Activated CD4-positive, alpha-beta T cell treated with anti-CD3 and anti-CD28 coated beads for 24 hours (primary cell): ENCODE measurements at places on chromosomes 6 and 20.

DNA sequence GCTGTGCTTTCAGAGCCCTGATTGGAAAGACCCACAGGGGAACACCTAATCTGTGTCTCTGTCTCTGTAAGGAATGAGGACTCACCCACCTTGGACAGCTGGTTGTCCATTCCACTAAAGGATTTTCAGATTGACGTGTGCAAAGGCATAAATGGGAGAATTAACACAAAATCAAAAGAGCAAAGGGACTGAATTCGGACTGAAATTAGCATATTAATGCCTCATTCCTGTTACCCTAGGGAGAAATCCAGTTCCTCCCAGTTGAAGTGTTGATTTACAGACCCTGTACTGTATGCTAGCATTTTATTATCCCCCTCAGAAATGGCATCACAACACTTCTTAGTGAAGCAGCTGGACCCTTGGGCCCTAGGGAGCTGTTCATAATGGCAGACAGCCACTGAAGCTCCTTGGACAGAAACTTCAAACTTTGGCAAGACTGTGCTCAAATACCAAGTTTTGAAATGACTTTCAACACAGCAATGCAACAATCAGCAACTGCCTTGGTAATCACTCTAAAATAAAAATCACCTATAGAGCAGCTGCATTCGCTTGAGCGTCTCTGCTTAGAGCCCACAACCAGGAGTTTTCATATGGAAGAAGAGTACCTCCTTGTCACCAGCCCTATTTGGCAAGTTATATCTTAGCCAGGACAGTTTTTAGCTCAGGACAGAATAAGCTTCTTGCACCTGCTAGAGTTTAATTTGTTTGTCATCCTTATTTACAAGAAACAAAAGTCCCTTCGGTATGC is 118.1 kb downstream of the TRDN start:
- DNase-seq: no peak

DNA sequence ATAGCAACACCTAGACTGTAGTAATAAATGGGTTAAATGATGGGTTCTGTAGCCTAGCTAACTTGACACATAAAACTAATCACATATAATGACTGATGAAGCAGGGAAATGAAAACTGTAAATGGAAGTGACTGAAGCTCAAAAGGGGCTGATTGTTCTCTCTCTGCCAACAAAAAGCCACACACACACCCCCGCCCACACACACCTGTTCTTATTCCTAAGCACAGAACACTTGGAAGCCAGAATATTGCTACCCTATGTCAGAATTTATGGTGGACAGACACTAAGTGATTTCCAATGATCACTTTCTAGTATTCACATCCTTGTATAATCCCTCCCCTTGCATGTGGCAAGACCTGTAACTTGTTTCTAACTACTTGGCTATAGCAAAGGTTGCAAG is 603.5 kb downstream of the UTRN start:
- DNase-seq: no peak

DNA sequence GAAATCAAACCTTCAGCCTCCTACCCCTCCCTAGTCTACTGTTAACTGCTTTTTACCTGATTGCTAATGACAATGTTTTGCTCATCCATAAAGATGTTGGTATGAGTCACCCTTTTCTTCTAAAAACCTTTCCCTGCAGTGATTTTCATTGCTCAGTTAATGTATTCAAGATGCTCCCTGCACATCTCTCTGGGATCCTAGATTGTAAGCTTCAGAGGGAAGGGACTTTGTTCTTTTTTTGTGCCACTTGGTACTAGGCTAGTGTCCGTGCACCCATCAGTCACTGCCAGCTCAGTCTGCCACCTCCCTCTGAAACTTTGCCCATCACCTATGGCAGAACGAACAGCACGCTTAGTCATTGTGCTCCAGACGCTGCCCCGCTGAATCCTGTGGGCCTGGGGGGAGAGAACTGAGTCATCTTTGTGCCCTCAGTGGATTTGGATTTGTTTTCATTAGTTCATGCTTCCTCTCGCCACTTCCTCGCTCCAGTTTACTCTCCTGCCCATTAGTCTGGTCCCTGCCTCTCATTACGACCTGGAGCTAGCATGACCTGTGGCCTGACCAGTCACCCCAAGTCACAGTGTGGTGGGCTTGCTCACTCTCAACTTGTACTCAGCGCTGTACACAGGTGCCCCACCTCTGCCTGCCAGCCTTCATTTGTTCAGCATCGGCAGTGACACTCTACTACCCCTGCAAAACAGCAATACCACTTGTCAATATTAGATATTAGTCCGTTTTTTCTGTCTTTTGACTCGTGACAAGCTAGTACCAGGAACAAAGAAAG is 78.0 kb upstream of the TMEM181 start:
- no peak for DNase-seq

GRCh38 chr6:45420083-45420908 is 42.6 kb upstream of the SUPT3H start:
- DNase-seq: no peak

GRCh38 chr6:92979281-92979680 is 440.1 kb downstream of the EPHA7 start:
- DNase-seq: no peak
